ENCODE measurements at places on chromosomes 7 and 10.

DNA sequence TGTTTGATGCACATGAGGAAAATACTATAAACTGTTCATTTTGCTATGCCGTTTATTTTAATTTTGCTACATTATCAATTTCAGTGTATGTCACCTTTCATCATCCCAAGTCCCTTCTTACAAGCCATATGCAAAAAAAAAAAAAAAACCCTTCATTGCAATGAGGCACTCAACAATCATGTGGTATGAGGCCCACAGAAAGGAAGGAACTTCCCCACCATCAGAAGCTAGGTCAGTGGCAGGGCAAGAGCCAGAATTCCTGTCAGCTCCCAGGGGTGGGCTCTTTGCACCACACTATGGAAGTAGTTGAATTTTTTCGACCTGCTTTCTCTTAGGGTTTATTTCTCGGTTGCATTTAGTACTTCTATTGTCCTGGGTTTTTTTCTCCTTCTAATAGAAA, 75.4 kb downstream of the NOC3L start:
- DNase-seq, result no peak

DNA sequence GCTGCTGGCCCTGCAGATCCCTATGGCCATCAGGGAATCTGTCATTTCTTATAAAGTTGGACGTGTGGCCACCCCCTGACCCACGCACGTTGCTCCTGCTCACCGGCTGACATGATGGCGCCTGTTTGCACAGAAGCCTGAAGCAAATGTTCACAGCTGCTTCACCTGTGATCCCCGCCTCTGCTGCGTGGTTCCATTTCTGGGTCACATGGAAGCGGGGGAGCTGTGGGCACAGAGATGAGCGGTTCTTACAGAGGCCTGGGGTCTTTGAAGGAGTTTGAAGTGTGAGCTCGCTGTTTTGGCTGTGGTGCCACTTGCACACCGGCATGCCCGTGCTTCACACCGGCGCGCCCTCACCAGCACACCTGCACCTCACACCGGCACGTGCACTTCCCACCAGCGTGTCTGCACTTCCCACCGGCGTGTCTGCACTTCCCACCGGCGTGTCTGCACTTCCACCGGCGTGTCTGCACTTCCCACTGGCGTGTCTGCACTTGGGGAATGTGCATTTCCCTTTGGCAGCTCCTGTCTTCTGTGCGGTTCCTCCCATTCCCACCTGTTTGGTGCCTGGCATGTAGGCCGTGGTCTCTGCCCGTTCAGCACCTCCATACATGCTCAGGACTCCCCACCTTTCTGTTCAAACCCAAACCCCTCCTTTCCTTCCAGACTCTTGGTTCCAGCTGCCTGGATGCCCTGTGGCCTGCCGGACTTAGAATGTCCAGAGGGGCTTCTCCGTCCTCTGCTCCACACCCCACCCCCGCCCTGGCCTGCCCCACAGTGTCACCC, 86.7 kb downstream of the INPP5A start:
- no peak for DNase-seq

DNA sequence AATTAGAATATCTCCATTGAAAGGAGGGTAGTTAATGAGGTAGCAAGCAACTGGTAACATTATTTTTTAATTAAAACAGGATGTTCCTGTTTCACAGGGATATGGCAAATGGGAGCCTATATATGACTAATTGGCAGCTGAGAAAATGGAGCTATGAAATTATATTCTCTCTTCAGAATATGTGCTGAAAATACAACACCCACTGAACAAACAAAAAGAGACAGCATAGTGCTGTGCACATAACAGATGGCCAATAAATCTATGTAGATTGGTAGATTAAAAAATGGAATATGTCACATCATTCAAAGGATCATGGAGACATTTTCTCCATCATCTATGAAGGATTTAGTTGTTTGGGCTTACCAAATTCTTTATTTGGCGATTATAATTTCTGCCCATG, 362.0 kb downstream of the GPR37 start:
- no peak for DNase-seq

DNA sequence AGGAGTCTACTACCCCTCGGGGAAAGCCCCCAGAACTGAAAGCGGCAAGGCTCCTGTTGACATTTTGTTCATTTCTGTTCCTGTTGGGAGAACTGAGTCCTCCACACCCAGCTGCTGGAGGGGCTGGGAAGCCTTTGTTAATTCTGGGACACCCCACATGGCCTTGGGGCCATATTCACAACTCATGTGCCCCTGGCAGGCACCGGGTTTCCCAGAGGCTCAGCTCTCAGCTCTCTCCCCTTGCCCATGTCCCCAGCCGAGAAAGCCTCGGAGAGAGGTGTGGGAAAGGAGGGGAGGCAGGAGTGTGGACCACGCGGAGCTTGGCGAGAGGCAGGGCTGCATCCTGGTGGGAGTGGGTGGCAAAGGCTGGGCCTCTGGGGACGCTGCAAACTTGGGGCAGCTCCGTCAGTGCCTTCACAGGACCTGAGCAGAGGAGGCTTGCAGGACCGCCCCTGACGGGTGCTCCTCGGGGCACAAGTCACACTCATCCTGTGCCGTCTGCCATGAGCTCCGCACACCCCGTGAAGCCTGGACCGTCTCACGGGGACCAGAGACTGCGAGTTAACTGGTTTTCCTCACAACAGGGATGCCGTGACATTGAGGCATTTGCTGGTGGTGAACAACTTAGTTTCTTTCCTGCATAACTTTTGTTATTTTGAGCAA, 140.9 kb downstream of the DNAJB6 start:
- no peak for DNase-seq

GRCh38 chr10:90561666-90562065, 296.2 kb downstream of the HTR7 start:
- DNase-seq, result no peak

- no peak for DNase-seq
These were observed 85.9 kb downstream of the CD36 start for GRCh38 chr7:80724249-80724871.

DNA sequence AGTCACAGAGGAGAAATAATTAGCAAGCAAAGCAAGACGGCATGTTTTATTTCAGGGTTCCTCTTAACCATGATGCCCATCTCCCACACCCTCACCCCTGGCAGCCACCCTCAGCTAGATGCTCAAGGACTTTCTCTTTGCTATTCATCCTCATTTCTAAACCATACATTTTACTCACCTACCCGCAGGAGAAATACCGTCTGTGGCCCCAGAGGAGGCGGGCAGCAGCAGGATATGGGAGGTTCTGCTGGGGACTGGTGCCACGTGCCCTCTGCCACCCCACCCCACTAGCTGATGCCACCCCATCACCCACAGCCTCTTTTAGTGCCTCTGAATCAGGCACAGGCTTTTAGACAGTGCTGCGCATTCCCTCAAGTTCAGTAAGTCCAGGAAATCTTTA, 168.7 kb upstream of the ITGB1 start:
- no peak for DNase-seq

DNA sequence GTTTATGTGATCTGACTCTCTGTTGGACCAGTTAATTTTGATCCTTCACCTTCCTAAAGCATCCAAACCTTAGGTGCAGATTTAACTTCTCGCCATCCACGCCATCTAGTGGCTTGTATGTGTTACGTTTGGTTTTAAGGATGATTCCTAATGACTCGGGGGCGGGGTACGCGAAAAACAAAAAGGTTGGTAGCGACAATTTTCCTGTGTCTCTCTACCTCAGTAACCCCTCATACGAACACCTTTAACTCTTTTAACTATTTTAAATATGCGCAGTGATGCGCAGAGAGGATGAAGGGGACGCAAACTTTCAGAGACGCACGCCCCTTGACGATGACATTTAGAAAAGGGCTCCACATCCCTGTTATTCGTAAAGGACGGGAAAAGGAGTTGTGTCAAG, 714 bp upstream of the KCND2 start:
- DNase-seq, result no peak

DNA sequence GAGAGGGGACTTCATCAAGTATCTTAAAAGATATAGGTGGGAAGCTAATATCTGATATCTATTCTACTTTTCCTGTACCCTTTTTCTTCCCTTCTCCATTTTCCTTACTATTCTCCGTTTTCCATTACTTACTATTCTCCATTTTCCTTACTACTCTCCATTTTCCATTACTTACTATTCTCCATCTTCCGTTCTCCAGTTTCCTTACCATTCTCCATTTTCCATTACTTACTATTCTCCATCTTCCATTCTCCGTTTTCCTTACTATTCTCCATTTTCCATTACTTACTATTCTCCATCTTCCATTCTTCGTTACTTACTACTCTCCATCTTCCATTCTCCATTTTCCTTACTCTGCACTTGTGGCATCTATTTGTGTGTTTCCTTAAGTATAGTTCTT, 39.3 kb downstream of the STEAP4 start:
- no peak for DNase-seq

DNA sequence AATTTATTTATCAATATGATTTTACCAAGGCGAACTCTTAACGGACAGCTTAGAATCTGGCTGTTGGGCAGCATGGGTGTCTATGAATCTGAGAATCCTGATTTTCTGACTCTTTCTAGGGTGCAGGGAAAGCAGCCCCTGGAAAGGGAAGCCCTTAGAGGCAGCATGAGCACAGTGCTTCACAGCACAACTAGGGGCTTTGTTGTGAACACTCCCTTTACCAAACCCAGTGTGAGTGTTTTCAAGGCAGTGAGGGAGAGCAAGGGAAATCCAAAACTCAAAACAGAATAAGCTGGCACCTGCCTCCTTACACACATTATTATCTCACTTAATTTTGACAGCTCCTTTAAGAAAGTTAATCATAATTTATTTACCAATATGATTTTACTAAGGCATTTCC, 116.3 kb upstream of the CSTF2T start:
- DNase-seq, result no peak

DNA sequence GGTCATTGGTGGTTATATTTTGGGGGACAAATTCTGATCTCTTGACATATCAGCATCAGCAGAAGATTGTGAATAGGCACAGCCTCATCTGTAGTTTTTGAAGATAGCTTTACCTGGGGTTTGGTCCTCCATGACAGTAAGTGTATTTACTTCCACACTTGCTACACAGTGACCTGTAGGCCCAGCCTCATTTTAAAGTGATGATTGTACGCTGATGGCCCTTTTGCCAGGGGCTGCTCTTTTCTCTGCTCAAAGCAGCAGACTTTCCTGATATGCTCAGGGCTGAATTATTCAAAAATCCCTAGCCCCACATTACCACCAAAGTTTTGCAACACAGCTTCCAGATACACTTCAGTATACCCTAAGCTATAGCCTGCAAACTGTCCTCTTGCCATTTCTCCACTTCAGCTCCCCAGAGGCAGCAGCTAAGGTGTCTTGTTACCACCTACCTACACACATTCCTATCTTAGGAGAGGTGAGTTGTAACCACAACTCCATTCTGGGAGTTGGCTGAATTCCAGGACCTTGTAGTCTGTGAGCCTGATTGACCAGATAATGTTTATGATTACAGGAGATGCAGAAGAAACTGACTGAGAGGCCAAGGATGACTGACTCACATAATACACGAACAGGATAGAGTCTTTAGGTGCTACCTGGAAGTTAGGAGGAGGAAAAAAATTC, 6.0 kb downstream of the ASB4 start:
- DNase-seq, result no peak
